Activated effector memory CD4-positive, alpha-beta T cell treated with anti-CD3 and anti-CD28 coated beads, Interleukin-2, amount 50 U/mL, for 16 hours (primary cell): ENCODE measurements at places on chromosomes 7 and 10.

DNA sequence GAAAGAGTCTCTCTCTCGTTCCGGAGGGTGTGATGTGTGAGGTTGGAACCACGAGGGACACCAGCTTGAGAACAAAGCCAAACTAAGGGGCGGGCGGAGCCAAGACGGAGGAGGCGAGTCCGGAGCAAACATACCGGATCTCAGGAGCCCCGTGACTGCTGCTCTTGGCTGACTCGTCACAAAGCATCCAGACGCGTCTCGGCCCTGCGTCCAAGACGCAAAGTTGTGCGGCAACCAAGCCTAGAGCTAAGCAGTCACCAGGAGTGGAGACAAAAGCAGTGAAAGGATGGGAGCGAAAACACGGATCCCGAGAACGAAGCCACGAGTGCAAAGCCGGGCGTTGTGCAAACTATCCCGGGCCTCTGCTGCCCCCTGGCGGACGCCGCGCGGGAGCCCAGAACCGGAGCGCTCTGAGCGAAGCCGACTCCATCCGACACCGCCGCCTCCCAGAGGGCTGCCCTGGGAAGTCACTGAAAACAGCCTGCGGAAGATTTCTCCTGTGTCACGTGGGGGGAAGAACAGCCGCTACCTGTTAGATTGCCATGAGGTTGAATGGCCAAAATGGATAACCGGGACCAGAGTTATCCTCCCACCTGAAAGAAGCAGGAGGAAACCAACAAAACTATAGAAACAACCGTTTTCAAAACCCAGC lies 46.4 kb upstream of the TMEM72 start:
- DNase-seq, result peak; percentile 93

DNA sequence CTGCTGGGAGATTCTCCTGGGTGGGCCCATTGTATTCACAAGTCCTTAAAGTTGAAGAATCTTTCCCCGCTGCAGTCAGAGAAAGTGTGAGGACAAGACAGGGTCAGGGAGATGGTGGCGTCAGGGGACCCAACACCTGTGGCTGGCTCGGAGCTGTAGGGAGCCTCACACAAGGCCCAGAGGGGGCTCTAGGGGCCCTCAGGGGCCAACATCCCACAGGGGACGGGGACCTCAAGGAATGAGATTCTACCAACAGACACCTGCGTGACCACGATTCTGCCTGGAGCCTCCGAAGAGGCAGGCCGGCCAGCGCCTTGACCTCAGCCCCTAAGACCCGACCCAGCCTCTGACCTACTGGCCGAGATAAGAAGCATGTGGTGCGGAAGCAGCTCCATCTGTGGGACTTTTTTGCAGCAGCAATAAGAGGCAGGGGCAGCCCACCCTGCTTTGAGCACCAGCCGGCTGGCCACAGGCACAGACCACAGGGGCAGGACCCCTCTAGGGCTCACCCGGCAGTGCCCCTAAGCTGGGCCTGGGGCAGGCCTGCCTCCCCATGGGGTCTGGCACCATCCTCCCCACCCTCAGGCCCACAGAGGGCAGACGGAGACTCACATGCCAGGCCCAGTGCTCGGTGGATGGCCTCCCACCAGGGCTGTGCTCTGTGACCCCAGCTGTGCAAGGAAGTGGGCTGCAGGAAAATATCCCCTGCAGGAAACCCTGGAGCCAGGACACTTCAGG lies 13.2 kb downstream of the RASGEF1A start:
- peak; percentile 50 for DNase-seq

GRCh38 chr7:142488842-142489241 lies 231.0 kb upstream of the PRSS58 start:
- DNase-seq, result no peak

DNA sequence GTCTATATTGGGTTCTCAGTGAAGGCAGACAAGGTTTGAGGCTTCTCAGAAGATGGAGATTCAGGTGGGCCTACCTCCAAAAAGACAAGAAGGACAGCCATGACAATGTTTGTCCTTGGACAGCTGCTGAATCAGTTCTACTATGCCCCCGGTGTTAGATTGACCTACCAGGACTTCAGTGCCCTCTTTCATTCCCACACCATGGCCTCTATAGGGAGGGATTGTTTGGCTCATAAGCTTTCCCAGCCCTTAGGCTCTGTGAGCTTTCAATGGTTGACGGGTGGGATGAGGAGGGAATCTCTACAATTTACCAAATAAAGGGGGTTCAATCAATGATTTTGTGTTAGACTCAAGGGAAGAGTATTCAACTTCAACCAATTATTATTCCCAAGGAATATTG lies 23.4 kb upstream of the RAPGEF5 start:
- DNase-seq, result no peak

DNA sequence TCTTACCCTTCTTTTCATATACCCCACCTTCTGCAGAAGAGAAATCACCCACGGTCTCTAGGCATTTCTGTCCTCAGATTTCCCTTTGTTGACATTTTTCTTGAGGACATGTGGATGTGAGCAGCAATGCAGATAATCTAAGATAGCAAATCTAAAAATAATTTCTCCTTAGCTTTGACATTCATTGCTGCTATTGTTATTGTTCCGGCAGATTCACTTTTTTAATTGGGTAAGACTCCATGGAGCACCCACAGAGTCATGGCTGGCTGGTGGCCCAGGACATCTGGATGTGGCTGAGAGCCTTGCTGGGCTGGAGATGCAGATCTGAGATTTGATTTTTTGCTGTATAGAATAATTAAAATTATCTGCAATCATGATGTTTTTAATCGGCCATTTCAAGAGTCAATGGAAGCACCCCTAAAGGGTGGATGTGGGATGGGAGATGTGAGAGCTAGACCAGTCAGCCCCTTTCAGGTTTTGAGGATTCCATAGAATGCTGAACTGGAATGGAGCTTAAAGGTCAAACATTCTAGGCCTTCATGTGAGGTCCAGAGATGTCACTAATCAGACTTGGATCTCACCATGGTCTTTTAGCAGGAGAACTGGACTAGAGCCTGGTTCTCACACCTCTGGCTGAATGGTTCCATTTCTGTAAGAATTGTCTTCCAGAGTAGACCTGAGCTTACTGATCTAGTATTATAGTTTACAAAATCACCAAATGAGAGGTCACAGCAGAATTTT lies 37.5 kb downstream of the TAS2R41 start:
- DNase-seq, result no peak

DNA sequence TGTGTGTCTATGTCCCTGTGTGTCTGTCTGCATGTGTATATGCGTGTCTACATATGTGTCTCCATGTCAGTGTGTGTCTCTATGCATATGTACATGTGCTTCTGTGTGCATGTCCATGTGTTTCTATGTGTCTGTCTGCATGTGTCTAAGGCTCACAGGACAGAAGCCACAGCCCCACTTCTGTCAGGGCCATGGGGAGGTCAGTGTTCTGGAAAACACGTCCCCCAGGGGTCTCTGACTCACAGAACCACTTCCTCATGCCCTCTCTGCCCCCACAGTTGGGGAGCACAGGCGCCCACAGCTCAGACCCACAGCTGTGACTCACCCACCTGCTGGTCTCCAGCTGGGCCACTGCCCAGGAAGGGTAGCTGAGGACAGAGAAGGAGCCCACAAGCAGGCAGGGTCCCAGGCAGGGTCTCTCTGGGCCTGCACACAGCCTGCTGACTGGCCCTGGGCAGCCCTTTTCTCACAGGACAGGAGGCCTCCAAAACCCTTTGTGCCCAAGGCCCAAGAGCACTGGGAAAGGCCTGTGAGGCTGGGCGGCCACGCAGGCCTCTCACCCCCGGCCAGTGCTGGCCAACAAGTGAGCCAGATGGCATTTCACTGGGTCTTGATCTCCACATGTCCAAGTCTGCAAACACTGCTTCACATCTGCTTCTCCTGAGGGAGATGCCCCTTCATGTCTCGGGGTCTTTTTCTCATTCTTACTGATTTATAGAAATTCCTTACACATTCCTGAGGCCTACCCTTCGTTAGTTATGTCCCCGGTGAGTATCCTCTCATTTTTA lies 102.9 kb upstream of the FAM20C start:
- peak; percentile 57 for DNase-seq

DNA sequence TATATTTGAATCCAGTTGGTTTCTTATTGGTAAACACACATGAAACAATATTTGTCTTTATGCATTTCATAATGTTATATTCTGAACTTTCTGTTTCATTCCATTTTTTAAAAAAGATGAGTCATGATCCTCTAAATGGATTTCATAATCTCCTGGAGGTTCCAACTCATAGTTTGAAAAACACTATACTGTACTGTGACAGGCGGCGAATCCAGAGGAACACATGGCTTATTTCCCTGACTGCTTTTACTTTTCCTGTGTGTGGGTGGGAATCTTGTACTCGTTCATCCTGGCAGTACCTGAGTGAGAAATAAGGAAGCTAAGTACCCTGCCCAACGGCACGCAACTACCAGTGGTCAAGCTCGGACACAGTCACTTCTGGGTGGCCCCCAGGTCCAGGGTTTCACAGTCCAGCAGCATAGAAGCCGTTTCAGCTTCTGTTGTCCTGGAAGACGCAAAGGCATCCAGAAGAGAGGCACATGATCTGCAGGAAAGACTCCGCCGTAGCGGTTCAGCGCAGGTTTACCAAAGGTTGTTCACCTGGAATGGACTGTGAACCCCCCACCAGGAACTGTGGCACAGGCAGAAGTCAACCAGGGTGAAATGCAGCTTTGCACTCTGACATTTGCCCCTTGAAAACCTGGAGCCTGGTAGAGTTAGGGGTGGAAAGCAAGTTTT lies 117.7 kb downstream of the CCNY start:
- no peak for DNase-seq

DNA sequence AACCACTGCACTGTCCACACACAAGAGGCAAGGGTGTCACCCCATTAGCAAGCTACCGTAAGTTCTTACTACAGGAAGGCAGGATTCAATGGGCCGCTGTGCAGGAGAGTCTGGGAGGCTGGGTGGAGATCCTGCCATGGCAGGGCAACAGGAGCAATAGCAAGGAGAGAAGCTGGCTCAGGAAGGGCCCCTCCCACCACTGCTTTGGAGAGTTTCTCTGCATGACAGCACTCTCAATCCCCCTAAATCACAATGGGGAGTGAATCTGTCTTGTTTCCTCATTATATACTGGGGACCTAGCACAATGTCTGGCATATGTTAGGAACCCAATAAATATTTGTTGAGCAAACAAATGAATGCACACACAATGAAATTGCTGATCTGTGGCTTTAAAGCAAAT lies 83.2 kb upstream of the SFMBT2 start:
- DNase-seq, result no peak

DNA sequence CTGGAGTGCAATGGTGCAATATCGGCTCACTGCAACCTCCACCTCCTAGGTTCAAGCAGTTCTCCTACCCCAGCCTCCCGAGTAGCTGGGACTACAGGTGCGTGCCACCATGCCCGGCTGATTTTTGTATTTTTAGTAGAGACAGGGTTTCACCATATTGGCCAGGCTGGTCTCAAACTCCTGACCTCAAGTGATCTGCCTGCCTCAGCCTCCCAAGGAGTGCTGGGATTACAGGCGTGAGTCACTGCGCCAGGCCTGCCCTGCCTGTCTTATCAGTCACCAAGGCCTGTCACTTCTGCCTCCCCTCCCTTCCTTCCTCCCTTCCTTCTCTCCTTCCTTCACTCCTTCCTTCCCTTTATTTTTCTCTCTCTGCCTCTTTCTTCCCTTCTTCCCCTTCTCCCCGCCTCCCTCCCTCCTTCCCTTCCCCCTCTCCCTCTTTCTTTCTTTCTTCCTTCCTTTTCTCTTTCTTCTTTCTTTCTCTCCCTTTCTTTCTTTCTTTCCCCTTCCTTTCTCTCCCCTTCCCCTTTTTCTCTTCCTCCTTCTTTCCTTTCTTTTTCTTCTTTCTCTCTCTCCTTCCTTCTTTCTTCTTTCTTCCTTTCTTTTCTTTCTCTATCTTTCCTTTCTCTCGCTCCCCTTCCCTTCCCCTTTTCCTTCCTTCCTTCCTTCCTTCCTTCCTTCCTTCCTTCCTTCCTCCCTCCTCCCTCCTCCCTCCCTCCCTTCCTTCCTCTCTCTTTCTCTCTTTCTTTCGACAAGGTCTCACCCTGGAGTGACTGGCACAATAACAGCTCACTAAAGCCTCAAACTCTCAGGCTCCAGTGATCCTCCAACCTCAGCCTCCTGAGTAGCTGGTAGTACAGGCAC lies 3.1 kb upstream of the ST7 start:
- no peak for DNase-seq

DNA sequence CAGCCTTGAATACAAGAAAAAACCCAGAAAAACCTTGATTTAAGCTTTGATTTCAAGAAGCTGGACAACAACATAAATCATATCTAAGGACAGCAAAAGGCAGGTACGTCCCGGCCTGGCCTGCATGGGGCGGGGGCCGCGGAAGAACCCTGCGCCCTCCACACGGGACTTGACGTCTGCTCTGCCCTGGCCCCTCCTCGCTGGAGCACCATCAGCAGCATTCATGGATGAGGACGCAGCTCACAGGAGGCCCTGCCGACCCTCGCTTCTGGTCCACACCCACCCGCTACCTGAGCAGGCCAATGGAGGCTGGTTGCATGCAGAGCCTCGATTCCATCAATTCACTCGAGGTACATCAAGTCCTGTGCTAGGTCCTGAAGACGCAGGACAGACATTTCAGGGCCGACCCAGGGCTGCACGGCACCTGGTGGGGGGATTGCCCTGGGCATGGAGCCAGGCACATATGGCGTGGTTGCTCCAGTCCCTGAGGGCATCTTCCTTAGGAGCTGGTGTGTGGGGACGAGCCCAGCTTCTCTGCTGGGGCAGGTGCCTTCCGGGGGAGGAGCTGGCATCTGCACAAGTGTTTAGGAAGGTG lies 63.1 kb upstream of the NKX6-2 start:
- DNase-seq, result peak; percentile 55

- DNase-seq, result peak; percentile 86
Measured at GRCh38 chr10:31759124-31759798, 169.4 kb downstream of the ARHGAP12 start.

- DNase-seq, result no peak
Measured at GRCh38 chr7:12391922-12392615, 11.6 kb downstream of the VWDE start.

GRCh38 chr7:156865493-156865892 lies 27.5 kb downstream of the LMBR1 start:
- no peak for DNase-seq

- DNase-seq, result peak; percentile 91
Measured at GRCh38 chr10:101694674-101695403, at the start of gene FBXW4. FBXW4 (minus strand) TSS chr10:101695170; CDS start chr10:101695105, 65 bp downstream.

GRCh38 chr7:139777948-139778841 lies at the start of gene HIPK2:
HIPK2 (minus strand) TSS chr7:139777998; CDS start chr7:139777623, 375 bp downstream.
- peak; percentile 89 for DNase-seq

DNA sequence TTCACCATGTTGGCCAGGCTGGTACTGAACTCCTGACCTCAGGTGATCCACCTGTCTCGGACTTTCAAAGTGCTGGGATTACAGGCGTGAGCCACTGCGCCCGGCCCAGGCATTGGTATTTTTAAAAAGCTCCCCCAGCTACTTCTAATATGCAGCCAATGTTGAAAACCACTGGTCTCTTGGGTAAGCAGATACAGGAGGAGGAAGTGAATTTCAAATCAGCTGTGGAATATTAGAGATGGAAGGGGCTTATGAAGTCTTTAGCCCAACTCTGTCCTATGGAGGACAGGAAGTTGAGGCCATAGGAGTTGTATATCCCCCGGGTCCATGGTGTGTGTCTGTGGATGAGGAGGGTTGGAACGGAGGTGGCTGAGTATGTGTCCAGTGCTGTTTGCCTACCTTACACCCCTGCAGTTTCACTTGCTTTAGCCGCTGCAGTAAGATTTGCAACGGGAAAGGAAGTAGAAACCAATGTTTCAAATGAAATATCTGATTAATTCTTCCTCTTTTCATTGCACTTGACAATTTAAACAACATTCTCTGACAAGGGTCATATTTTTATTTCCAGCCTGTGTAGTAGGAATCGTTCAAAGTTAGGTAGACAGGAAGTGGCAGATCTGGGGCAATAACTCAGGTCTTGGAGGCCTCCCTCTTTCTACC lies 3.4 kb downstream of the PDE6C start:
- no peak for DNase-seq

GRCh38 chr10:119675483-119676170 lies 24.4 kb downstream of the BAG3 start:
- no peak for DNase-seq
